T-helper 17 cell (primary cell): ENCODE measurements at places on chromosomes 16 and 17. TPM values are rescaled to one million over a fixed set of nuclear protein-coding genes. Genes with fewer than 3 reads are reported as not detected.

- no peak overlapping the region for H3K27ac ChIP-seq
- H3K4me3 ChIP-seq: no peak overlapping the region
- H3K4me1 ChIP-seq: no peaks in the 10 kb centered on the region
- peaks cover 68% of the 10 kb centered on the region for H3K27me3 ChIP-seq
- H3K36me3 ChIP-seq: no peaks in the 10 kb centered on the region
Measured at GRCh38 chr17:33385713-33386112, 92.6 kb upstream of the ASIC2 start.

DNA sequence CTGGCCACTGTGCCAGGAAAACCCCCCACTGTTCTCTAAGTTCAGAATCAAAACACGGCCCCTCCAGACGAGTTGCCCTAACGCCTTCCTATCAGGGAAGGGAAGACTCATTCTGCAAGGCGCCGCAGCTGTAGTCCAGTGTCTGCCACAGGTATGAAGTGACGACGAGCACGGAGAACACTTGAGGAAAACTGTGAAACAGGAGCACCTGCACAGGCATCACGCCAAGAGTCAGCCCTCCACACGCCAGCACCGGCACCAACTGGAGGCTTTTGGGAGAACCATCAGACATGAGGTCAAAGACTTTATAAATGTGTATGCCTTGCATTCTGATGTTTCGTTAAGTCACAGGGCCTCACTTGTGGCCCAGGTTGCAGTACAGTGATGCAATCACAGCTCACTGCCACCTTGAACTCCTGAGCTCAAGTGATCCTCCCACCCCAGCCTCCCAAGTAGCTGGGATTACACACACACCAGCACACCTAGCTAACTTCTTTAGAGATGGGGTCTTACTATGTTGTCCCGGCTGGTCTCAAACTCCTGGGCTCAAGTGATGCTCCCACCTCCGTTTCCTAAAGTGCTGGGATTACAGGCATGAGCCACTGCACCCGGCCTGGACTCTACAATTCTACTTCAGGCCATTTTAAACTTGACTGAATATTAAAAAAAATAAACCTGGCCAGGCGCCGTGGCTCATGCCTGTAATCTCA, 22.9 kb downstream of the KLHDC4 start:
- no peak for DNase-seq
- peaks cover 13% of the 10 kb centered on the region for H3K4me1 ChIP-seq
- H3K27ac ChIP-seq: no peak overlapping the region
- H3K36me3 ChIP-seq: peaks cover 7% of the 10 kb centered on the region
- H3K4me3 ChIP-seq: no peak overlapping the region

GRCh38 chr17:19348081-19348650, 14.4 kb downstream of the B9D1 start:
- H3K27ac ChIP-seq: no peak overlapping the region
- no peaks in the 10 kb centered on the region for H3K4me1 ChIP-seq
- peaks cover 22% of the 10 kb centered on the region for H3K27me3 ChIP-seq

GRCh38 chr16:49781401-49781800, 74.5 kb downstream of the ZNF423 start:
- DNase-seq: no peak
- H3K27ac ChIP-seq: no peak overlapping the region
- H3K4me1 ChIP-seq: no peaks in the 10 kb centered on the region
- no peak overlapping the region for H3K4me3 ChIP-seq
- no peaks in the 10 kb centered on the region for H3K36me3 ChIP-seq
- peaks cover 8% of the 10 kb centered on the region for H3K27me3 ChIP-seq

- no peak for DNase-seq
- H3K27ac ChIP-seq: no peak overlapping the region
- peaks cover 4% of the 10 kb centered on the region for H3K36me3 ChIP-seq
- H3K4me1 ChIP-seq: peaks cover 11% of the 10 kb centered on the region
Measured at GRCh38 chr16:85064186-85064585, 36.6 kb downstream of the KIAA0513 start.

- H3K4me3 ChIP-seq: no peak overlapping the region
- no peaks in the 10 kb centered on the region for H3K4me1 ChIP-seq
- no peak overlapping the region for H3K27ac ChIP-seq
- H3K27me3 ChIP-seq: peaks cover 41% of the 10 kb centered on the region
Measured at GRCh38 chr16:55297062-55297909, 26.7 kb upstream of the IRX6 start.

DNA sequence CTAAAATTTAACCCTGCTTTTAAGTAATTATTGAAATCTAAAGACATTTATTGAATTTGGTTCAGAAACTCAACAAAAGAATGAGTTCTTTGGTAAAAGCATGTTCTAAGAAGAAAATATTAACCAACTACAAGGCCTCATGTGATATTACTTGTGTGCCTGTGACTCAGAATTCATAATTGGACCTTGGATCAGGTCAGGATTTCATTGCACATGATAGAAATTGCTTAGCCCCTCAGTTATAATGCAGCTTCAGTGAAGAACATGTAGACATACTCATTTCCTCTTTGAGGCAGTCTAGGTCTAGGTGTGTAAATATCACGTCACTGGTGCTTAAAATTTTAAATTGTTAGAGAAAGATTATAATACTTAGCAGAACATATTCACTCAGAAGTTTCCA, 410.0 kb upstream of the SOX9 start:
- H3K27ac ChIP-seq: no peak overlapping the region
- no peak overlapping the region for H3K4me3 ChIP-seq
- no peaks in the 10 kb centered on the region for H3K36me3 ChIP-seq
- H3K27me3 ChIP-seq: no peaks in the 10 kb centered on the region

- no peaks in the 10 kb centered on the region for H3K36me3 ChIP-seq
- no peaks in the 10 kb centered on the region for H3K27me3 ChIP-seq
- H3K4me1 ChIP-seq: peaks cover 13% of the 10 kb centered on the region
- no peak overlapping the region for H3K4me3 ChIP-seq
Measured at GRCh38 chr17:16489431-16489830, 2.6 kb downstream of the LRRC75A start.

DNA sequence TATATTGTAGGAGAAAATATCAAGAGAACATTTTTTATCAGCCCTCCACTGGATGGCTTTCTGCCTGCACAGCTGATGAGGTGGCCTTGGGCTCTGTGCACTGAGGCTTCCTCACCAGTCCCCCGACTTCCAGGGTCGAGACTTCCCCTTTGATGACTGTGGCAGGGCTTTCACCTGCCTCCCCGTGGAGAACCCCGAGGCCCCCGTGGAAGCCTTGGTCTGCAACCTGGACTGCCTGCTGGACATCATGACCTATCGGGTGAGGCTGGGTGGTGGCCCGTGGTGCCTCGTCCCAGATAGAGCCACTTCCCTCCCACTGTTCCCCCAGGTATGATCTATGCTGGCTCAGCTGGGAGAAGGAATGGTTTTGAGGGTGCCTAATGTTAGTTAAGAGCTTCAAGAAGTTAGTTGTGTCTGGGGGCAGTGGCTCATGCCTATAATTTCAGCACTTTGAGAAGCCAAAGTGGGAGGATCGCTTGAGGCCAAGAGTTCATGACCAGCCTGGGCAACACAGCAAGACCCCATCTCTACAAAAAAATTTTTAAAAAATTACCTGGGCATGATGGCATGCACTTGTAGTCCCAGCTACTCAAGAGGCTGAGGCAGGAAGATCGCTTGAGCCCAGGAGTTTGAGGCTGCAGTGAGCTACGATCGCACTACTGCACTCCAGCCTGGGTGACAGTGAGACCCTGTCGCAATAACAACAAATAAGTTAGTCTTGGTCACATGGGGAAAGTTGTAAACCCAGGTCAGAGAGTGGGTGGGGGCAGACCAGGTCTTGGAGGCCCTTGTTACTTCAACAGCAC, 11.8 kb downstream of the FCSK start:
- H3K36me3 ChIP-seq: peaks cover 2% of the 10 kb centered on the region
- no peak for DNase-seq
- no peak overlapping the region for H3K27ac ChIP-seq
- H3K27me3 ChIP-seq: no peaks in the 10 kb centered on the region

DNA sequence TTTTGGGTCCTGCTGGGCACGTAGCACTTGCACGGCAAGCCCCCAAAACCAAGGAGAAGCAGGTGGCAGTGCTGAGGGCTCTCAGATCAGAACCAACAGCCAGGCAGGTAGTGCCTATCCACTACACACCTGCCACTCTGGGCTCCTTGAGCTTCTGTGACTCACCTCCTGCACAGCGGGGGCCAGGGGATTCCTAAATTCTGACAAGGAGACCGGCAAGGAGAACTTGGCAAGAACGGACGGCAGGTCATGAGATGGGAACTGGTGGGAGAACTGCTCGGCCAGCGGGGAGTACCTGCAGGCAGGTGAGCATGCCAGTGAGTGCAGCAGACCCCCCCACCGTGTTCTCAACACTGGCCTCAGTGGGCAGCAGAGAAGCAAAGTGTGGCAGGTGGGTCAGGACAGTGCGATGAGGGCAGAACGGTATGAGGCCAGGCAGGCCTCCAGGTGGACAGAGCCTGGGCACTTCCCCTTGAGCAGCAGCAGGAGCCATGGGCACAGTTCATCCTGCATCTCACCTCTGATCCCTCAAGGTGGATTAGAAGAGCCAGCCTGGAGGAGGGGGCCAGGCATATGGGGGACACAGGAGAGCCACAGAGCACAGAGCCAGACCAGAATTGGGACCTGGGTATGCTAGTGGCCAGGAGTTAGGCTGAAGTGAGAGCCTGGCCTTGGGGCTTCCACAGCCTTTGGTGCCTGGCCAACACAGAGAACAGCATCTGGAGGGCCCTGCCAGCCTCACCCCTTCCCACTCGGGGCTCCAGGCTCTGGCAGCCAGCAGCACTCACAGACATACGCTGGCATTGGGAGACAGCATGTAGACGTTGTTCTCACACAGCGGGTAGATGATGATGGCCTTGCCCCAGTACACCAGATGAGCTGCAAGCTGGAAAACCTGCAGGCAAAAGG, 14.7 kb downstream of the MPG start:
- H3K27me3 ChIP-seq: no peaks in the 10 kb centered on the region
- H3K4me1 ChIP-seq: peaks cover 5% of the 10 kb centered on the region
- H3K27ac ChIP-seq: no peak overlapping the region
- DNase-seq: no peak

DNA sequence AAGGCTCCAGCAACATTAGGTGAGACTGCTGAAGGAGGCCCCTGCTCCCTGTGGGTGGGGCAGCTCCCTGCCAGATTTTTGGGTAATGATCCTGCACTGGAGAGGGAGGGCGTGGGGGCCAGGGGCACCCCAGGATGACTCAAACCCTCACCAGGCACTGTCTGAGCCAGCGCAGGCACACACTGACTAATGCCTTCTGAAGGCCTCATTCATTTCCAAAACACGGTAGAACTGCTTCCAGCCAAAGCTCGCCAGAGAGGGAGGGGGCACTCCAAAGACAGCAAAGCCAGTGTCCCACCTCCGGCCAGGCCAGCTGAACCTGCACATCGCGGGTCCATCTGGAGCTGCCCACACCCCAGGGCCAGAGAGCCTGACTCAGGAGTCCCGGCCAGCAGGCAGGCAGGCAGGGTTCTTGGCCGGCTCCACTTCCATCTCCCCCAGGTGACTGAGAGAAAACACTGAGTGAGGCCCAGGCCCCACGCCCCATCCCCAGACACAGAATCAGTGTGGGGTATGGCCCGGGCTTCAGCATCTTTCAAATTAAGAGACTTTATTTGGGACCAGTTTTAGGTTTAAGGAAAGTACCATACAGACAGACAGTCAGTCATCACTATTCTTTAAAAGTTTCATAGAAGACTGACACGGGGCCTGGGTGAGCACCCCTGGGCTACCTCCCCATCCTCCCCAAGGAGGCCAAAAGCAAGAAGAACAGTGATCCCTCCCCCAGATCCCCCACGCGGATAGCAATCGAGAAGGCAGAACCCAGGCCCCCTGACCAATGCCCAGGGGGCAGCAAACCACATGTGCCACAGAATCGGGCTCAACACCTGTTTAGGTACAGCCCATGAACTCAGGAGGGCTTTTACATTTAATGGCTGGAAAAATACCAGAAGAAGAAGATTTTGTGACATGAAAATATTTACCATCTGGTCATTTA, 2.3 kb downstream of the PIEZO1 start:
- peak overlapping the region; percentile 95 for H3K4me3 ChIP-seq
- DNase-seq: no peak
- H3K27ac ChIP-seq: peak overlapping the region; percentile 98
- peaks cover 53% of the 10 kb centered on the region for H3K4me1 ChIP-seq
- H3K36me3 ChIP-seq: no peaks in the 10 kb centered on the region

- no peak overlapping the region for H3K4me3 ChIP-seq
- no peak overlapping the region for H3K27ac ChIP-seq
- H3K27me3 ChIP-seq: peaks cover 17% of the 10 kb centered on the region
- peaks cover 3% of the 10 kb centered on the region for H3K4me1 ChIP-seq
- DNase-seq: no peak
Measured at GRCh38 chr17:46901291-46901690, 21.7 kb upstream of the GOSR2 start.

GRCh38 chr17:59892251-59892923, 356 bp downstream of the TUBD1 start:
- H3K4me1 ChIP-seq: peaks cover 39% of the 10 kb centered on the region
- peak overlapping the region; percentile 100 for H3K4me3 ChIP-seq
- no peak for DNase-seq
- H3K27ac ChIP-seq: peak overlapping the region; percentile 98

DNA sequence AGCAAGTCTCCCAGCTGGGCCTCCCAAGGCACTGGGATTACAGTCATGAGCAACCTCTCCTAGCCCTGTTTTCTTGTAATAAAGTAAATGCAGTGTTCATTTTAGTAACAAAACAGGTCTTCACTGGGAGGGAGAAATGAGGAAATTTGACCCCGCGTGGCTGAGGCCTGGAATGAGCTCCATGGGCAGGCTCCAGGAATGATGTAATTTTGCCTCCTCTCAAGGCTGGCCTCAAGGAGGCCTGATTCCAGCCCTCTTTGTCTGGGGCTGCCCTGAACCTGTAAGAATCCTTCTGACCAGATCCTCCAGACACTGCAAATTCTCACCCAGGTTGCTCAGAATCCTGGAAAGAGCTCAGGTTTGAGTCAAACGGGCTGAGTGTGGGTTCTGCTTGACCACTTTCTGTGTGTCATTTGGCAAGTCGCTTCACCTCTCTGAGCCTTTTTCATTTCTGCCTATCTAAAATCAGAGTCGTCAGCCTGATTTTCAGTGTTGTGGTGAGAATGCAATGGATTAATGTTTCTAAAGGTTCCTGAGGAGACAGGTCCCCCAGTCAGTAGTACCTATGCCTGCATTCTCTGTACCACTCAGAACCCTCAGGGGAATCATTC, 57.1 kb downstream of the RAB11FIP4 start:
- no peak for DNase-seq
- peaks cover 3% of the 10 kb centered on the region for H3K36me3 ChIP-seq
- peaks cover 15% of the 10 kb centered on the region for H3K27me3 ChIP-seq
- no peak overlapping the region for H3K4me3 ChIP-seq

- peaks cover 6% of the 10 kb centered on the region for H3K36me3 ChIP-seq
- DNase-seq: no peak
- no peaks in the 10 kb centered on the region for H3K27me3 ChIP-seq
- H3K4me3 ChIP-seq: no peak overlapping the region
- H3K27ac ChIP-seq: no peak overlapping the region
- peaks cover 2% of the 10 kb centered on the region for H3K4me1 ChIP-seq
Measured at GRCh38 chr17:44677136-44677535, 12.4 kb downstream of the CCDC43 start.

- no peaks in the 10 kb centered on the region for H3K27me3 ChIP-seq
- no peak for DNase-seq
- H3K4me3 ChIP-seq: no peak overlapping the region
- H3K4me1 ChIP-seq: no peaks in the 10 kb centered on the region
Measured at GRCh38 chr16:62870554-62870953, 834.3 kb upstream of the CDH8 start.

- H3K27ac ChIP-seq: no peak overlapping the region
- H3K4me3 ChIP-seq: no peak overlapping the region
- peaks cover 4% of the 10 kb centered on the region for H3K27me3 ChIP-seq
- DNase-seq: no peak
- H3K36me3 ChIP-seq: no peaks in the 10 kb centered on the region
Measured at GRCh38 chr17:31584438-31585279, 193.2 kb downstream of the RAB11FIP4 start.

Gene TSPAN10
- total RNA-seq: not detected

Gene KCNJ2
- not detected for total RNA-seq

Gene MRPL28
- 25.2 TPM for total RNA-seq

Gene SPNS3
- 1.8 TPM for total RNA-seq

Gene WSB1
- total RNA-seq: 146 TPM

Gene HS3ST2
- total RNA-seq: not detected

Gene RTN4RL1
- 0.90 TPM for total RNA-seq

Gene RAB11FIP4
- 61.9 TPM for total RNA-seq
